GOT3 (cell line): ENCODE measurements at places on chromosomes 3 and 15.

GRCh38 chr15:69090197-69090948 is 70.1 kb upstream of the GLCE start:
- DNase-seq: no peak

GRCh38 chr15:85772668-85773067 is 22.1 kb downstream of the KLHL25 start:
- no peak for DNase-seq

- DNase-seq: no peak
Observed at GRCh38 chr3:177590826-177591225, 393.5 kb upstream of the TBL1XR1 start.

- no peak for DNase-seq
Observed at GRCh38 chr3:129103296-129103695, 18.3 kb downstream of the RAB43 start.

DNA sequence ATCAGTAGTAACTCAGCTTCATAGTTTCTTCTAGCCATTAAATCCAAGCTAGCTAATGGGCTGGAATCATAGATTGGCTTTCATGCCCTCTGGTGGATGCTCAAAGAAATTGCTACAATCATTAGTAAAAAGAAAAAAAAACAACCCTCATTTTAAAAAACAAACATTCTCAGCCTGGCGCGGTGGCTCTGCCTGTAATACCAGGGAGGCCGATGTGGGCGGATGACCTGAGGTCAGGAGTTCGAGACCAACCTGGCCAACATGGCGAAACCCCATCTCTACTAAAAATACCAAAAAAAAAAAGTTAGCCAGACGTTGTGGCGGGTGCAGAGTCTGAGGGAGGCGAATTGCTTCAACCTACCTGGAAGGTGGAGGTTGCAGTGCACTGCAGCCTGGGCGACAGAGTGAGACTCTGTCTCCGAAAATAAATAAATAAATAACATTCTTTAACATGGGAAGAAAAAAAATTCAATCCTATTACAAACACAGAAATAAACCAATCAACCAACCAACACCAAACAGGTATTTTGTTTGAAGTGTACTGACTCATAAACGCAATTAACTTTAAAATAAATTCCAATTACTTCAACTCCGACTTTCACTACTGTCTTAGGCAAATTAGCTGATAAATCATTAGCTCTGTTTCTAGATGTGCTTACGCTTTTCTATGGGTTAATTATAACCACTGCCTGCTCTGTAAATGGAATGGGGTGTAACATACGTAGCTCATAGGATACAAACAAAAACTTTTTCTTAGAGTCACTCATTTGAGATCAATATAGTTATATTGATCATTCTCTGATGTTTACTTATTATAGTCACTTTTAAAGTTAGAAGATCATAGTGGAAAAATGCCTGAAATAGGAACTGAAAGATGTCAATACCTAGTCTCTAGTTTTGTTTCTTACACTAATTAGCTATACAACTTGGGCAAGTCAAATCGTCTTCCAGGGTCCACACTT is 24.9 kb downstream of the TMEM207 start:
- DNase-seq: no peak

GRCh38 chr3:32424581-32425250 is 33.1 kb downstream of the CMTM7 start:
- no peak for DNase-seq
